Hematopoietic multipotent progenitor cell treated with erythropoietin and hydrocortisone succinate and interleukin-3 and kit ligand, for 6 days (in vitro differentiated cells): ENCODE measurements at places on chromosomes 7 and 10.

DNA sequence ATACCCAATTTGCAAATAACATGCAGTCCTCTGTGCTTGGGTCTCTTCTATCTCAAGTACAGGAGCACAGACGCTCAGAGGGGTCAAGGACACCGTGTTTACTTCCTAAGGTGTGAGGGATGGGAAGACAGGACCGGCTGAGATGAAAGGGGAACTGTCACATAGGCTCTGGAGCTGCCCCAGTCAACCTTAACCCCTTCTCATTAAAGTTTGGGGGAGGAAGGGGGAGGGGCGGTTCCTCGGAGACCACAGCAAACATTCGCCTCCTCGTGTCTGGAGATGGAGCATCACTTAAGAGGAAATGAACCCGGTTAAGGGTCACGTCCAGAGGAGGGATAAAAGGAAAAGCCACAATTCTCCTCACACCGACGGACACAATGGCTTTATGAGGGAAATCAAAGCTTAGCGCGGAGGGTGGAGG lies 1.1 kb downstream of the SH3PXD2A start:
- DNase-seq = no peak

DNA sequence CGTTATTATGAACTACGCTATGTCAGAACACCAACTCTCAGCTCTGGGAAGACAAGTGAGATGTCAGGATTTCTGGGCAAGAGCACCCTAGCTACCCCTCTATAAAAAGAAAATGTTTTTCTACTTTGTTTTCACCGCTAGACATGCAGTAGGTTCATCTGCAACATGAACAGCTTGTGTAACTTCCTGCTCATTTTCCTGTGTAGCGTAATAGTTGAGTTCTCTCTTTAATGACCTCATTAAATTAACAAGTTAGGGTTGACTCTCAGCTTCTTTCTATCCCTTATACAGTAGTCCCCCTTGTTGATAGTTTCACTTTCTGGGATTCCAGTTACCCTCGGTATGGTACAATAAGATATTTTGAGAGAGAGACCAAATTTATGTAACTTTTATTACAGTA lies 329.4 kb upstream of the ZNF32 start:
- no peak for DNase-seq

DNA sequence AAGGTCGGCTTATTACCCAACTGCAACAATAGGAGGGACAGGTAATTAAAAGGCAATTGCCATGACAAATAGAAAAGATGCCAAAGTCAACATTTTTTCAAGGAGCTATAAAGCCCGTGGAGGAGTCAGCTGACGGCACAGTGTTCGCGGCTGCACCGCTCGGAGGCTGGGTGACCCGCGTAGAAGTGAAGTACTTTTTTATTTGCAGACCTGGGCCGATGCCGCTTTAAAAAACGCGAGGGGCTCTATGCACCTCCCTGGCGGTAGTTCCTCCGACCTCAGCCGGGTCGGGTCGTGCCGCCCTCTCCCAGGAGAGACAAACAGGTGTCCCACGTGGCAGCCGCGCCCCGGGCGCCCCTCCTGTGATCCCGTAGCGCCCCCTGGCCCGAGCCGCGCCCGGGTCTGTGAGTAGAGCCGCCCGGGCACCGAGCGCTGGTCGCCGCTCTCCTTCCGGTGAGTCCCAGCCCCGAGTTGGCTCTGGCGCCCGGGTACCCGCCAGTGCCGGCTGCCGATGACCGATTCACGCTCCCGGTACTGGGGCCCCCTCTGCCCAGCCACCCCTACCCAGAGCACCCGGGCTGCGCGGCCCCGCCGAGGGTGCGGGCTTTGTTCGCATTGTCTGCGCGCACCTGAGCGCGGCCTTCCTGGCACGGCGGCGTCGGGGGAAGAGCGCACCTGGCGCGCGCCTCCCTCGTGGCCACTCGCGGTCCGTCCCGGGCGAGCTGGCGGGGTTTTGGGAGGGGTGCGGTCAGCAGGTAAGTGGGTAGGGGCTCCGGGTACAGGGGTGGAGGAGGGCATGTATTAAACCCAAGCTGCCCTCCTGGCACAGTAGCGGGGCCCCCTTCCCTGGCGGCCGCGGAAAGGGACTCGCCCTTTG lies at the start of gene VWA2:
Gene VWA2 (plus strand): TSS at position 138 of the 877 bp plus-strand sequence. CDS start 9,460 bp downstream, outside the sequence.
- DNase-seq = peak; percentile 28

- no peak for DNase-seq
Measured at GRCh38 chr10:88583584-88583957, 453 bp upstream of the RNLS start.

GRCh38 chr10:105964009-105964408 lies 1200.5 kb downstream of the SORCS1 start:
- DNase-seq = no peak

GRCh38 chr10:102704915-102705314 lies 9.3 kb downstream of the ARL3 start:
- no peak for DNase-seq

DNA sequence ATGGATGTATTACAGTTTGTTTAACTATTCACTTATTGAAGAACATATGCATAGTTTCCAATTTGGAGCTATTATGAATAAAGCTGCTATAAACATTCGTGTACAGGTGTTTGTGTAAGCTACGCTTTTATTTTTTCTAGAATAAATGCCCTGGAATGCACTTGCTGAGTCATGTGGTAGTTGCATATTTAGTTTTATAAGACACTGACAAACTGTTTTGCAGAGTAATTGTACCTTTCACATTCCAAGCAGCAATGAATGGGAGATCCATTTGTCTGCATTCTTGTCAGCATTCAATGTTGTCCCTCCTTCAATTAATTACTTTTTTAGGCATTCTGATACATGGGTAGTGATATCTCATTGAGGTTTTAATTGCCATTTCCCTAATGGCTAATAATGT lies 373.6 kb upstream of the GHITM start:
- no peak for DNase-seq

DNA sequence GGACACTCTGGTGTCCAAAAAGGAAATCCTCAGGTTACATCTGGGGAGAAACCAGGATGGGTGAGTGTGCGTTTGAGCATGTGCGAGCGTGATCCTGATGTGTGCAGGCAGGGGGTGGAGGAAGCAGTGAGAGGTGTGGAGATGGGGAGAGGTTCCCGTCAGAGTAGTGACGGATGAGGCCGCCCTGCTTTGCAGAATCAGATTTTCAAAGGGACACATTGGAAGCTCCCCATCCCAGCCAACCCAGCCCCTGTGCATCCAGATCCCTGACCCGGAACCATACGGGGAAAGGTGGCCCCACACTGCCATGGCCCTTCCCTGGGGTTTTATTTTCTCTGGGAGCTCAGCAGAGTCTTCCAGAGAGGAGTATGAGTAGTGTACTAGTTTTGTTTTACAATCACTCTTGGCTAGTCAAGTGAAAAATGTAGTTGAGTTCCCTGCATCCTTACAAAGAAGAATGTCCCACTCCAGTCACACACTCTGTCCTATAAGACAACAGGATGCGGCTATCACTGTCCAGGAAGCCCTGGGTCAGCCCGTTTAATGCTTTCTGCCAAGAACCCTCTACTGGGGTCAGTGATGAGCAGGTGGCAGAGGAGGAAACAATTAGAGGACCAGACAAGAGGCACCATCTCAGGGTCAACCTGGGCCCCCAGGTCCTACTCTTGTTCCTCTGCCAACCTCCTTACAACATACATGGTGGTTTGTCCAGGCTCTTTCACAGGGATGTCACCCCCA lies 46.8 kb upstream of the PDLIM1 start:
- no peak for DNase-seq

GRCh38 chr10:117610321-117610720 lies 67.8 kb downstream of the EMX2 start:
- no peak for DNase-seq

DNA sequence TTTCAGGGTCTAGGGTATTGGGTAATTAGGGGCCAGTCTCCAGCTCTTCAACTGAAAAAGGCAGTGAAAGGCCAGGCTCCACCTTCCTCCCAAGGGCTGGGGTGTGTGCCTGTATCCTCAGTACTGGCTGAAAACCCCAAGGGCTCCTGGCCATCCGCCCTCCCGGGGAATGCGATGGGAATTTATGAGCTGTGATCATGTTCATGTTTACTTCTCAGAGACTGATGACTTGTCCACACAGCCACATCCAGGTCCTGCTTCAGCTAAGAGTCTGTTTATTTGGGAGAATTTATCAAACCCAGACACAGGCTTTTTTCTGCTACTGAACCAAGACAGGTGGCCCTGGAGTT lies 91.7 kb downstream of the CCDC3 start:
- no peak for DNase-seq

DNA sequence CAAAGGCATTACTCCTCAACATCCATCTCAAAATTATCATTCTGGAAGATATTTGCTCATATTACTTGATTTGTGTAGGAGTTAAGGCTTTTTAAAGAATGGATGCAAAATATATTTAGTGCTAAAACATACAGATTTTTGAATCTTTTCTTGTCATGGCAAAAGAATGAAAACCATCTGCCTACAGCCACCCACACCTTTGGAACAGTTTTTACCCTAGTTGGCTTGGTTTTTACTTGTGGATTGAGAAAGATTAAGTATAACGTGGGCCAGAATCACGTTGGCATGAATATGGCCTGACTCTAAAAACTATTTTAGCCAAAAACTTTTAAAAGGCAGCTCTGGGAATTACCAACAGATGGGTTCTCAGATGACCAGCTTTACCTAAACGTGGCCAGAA lies 128.2 kb downstream of the SPAG6 start:
- DNase-seq = no peak

DNA sequence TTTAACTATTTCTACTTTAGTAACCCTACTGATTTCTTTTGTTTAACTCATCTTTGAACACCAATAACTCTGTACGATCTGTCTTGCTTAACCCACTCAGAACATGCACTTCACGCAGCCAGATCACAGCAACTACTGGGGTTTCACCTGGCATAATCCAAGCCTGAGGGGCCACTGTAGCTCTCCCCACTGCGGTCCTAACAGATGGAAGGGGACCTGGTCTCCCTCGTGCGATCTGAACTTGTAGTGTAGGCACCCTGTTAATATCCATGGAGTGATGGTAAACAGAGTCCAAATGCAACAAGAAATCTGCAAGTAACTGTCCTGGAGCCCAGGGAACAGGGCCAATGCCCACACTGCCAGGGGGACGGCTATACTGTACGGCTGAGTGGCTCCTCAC lies 45.5 kb downstream of the INSIG1 start:
- DNase-seq = no peak

DNA sequence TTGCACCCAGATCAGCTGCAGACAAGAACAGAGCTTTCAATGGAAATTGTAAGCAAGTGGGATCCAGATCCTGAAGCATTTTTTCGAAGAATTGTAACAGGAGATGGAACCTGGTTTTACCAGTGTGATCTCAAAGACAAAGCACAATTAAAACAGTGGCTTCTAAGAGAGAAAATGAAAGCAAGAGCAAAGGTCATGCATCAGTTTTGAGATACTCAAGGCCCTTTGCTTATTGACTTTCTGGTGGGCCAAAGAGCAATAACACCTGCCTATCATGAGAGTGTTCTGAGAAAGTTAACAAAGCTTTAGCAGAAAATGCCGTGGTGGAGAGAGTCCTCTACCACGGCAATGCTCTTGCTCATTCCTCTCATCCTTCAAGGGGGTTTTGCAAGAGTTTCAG lies 194.8 kb downstream of the TMEM178B start:
- DNase-seq = no peak

- DNase-seq = no peak
Measured at GRCh38 chr7:1092806-1093501, 5.0 kb downstream of the GPER1 start.

- peak; percentile 46 for DNase-seq
Measured at GRCh38 chr10:6929148-6929830, 349.2 kb upstream of the PRKCQ start.

- DNase-seq = no peak
Measured at GRCh38 chr7:10655031-10655430, 318.6 kb upstream of the PHF14 start.

GRCh38 chr10:114970515-114970914 lies 32.5 kb downstream of the TRUB1 start:
- DNase-seq = no peak

DNA sequence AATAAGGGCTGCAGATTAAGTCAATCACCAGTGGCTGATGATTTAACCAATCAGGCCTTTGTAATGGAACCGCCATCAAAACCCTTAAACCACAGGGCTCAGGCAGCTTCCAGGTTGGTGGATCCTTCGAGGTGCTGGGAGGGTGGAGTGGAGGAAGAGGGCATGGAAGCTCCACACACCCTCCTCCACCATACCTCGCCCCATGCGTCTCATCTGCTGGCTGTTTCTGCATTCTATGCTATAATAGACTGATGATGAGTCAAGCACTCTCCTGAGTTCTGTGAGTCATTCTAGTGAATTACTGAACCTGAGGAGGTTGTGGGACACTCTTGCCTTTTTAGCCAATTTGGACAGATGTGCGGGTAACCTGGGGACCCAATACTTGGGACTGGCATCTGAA lies 43.9 kb downstream of the CHST15 start:
- no peak for DNase-seq

DNA sequence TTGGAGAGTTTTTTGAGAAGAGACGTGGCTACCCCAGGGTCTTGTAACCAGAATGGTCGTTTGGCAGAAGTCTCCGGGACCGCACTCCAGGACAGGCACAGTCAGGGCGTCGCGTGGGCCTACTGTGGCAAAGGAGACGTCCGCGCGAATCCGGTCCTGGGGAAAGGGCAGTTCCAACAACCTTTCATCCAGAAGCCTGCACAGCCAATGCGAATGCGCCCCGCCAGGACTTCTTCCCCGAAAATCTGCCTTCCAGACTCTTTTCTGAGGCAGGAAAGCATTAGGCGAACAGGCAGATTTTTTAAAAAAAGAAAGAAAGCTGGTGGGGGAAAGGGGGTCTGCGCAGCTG lies 2.0 kb downstream of the HPSE2 start:
- DNase-seq = no peak

DNA sequence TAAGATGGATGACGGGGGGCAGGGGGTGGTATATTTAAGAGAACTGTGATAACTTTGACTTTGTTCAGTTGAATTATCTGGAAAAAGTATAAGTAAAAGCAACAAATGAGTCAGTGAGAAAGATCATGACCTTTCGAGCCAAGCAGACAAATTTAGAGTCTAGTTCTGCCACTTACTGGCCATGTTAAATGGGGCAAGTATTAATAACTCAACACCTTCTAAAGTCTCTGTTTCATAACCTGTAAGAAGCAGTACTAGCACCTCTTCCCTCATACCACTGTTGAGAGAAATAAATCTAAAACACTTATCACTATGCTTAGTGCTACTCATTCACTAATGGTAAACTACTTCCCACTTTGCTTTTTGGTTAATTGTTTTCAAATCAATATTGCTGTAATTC lies 604.4 kb upstream of the LRRN3 start:
- no peak for DNase-seq

GRCh38 chr7:116128139-116128538 lies 82.2 kb upstream of the TES start:
- DNase-seq = no peak
